GM13976 (cell line): ENCODE measurements at places on chromosomes 2 and 18.

- no peak for DNase-seq
Measured at GRCh38 chr18:37598966-37599896, 33.6 kb upstream of the CELF4 start.

DNA sequence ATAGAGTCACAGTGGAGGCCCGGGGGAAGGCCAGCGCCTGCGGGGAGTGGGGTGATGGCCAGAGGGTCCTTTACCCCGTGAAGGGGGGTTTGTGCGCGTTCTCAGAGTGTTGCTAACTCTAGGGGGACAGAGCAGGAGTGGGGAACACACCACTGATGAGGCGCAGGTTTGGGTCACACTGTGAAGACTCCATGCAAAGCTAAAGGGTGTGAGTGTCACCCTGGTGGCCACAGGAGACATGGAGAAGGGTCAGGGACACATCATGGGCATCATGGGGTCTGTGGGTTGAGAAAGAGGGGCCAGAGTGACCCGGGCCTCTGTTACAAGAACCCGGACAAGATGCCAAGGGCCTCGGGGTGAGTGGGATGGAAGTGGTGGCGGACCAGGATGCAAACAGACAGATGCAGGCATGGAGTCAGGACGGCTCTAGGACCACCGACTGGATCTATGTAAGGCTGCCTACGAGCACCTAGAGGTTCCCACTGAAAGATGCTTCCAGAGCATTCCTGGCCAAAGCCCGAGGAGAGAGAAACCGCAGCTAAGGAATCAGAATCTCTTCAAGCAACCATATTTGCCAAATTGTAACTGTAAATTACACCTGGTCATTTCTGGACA, 84.3 kb downstream of the PXDN start:
- DNase-seq = no peak

DNA sequence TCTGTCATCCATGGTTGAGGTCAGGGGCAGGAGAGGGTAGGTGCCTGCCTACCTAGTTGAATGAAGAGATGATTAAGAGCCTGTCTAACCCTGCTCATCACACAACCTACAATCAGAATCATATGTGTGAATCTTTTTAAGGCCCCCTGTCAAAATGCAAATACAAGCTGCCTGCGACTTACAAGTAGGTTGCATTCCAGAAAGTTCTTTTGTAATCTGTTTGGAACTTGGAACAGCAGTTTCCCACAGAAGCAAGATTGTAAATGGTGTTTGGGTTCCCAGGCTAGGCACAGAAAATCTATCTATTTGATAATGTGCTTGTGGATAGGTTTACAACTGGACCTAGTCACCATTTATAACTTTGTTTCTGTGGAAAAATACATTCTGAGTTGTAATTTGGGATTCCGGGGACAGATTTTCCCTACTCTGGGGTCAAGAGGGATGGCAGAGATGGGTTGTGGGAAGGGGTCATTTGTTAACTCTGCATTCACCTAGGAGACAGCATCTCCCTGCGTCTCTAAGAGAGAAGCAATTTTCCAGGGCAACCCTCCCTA, 4.4 kb downstream of the LIPG start:
- DNase-seq = no peak

DNA sequence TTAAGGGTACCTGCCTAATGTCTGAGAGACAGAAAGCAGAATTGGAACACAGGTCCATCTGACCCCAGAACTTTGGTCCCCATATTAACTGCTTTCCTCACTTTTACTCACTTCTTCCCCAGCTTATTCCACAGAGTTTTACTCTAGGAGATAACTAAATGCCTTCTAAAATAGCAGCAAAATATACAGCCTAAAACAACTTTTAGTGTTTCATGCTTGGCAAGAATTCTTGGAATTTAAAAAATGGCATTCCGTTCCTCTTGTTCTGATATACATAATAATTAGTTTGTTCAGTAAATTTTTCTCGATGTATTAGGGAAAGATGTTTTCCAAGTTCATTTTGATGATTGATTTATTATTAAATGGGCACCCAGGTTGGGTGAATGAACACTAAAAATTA, 151.9 kb downstream of the FHOD3 start:
- no peak for DNase-seq

DNA sequence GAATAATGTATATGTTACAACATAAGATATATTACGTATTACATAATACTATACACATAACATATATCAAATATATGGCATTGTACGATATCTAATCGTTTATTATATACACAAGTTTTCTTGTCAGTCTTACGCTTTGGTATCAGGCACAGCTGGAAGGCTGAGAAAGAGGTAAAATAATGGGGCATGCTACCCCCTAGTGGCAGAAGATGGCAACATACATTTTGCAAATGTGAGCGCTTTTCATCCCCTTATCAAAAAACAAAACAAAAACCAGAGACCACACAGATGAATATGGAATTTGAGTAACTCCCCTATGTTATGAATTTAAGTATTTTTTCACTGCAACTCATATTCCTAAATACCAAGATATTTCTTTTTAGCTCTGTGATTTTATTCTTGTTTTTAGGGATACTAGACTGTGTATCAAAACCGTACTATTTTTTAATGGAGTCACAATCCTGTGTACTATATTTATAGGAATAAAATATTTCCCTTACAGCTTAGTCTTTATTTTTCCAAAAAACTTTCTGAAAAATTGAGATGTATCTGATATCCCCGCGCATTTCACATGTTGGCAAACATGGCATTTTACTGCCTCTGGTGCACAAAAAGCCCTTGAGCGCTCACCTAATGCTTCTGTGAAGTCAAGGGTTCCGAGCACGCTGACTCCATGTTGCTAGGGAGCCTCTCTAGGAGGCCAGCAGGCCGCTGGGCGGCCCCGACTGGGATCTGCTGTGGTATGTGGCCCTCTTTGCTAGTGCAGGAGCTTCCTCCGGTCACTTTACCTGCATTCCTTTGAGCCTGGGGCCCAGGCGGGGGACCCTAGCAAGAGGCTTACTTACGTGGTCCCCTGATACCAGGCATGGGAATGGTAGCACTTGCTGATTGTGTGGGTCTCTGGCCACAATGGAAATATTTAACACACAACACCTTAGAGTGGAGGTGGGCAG, 62.5 kb downstream of the SLC4A3 start:
- DNase-seq = peak; percentile 73

GRCh38 chr2:197128897-197129296, 181.7 kb downstream of the ANKRD44 start:
- no peak for DNase-seq

DNA sequence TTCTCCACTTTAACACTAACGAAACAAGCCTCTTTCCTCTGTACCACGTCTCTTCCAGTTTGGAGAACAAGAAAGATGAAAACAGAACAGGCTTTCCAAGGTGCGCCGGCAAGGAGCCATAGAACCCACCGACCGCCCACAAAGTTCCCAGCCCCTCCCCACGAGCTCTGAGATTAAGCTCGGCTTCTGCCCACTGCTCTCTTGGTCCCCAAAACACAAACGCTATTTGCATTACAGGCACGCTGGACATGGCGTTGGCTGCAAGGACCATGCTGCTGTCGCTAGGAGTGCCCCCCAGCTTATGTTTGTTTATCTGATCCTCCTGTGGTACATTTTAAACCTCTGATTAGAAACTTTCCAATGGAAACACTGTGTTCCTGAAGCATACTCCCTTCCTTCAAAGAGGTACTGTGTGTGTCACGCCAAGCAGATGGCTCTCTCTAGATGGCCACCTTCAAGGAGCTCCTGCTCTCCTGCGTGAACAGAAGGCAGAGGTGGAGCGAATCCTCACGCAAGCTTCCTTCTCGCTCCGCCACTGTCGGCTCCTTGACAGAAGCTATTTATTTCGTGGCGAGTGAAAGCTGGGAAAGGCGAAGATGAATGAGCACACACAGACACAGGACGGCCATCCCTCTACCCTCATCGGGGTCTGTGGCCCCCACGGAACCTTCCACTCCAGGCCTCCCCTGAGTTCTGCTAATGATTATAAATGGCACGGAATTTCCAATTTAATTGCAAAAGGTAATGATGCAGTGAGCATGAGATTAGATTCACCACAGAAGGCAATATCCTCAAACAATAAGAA, 166.2 kb downstream of the EIPR1 start:
- DNase-seq = no peak

DNA sequence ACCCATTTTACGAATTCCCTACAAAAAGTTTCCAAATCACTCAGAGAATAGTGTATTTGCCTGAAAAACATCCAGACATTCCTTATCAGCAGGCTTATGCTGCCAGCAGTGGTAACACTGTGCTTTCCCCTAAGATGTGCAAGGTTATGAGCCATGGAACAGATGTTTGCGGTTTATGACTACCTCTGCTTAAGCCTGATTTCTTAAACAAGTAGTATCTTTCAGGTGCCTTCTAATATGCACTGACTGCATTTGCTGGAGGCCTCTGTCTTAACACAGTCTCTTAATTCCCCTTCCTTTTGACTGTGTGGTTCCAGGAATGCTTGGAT, 54.8 kb downstream of the CDC42EP3 start:
- DNase-seq = no peak

GRCh38 chr2:94622113-94622618, 249.1 kb upstream of the TEKT4 start:
- no peak for DNase-seq

DNA sequence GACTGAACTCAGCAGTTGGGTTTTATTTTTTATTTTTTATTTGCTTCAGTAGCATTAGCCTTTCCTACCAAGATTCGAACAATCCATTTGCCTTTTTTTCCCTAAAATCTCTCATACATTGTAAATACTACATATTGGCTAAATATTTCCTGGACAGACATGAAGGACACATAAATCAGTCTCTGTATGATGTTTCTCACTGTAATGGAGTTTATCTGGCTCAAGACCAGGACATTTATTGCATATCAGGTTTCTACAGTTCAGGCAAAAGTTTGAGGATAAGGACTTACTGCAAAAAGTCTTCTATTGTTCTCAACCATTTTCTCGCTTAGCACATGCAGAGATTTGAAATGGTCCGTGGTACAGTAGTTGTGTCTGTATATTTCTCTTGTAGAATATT, 3.3 kb downstream of the CLUL1 start:
- no peak for DNase-seq

DNA sequence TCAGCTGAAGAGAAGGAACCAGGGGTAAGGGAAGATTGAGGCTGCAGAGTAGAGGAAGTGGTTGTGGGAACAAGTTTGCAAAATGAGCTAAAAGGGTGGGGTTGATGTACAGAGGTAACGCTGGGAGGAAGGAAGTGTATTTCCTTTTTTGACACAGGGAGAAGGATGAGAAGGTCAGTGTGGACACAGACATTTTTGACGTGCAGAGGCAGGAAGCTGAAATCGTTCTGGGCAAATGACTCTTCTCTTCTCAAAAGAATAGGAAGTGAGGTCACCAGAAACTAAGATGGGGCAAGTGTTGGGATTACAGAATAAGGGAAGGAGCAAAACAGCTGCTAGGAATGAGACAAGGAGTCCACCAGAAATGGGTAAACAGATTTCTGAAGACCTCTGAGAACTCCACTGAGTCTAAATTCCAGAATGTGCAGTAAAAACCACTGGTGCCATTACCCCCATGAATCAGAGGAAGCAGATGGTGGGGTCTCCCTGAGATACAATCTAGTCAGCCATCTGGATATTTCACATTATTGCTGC, 20.0 kb upstream of the RNF149 start:
- no peak for DNase-seq

DNA sequence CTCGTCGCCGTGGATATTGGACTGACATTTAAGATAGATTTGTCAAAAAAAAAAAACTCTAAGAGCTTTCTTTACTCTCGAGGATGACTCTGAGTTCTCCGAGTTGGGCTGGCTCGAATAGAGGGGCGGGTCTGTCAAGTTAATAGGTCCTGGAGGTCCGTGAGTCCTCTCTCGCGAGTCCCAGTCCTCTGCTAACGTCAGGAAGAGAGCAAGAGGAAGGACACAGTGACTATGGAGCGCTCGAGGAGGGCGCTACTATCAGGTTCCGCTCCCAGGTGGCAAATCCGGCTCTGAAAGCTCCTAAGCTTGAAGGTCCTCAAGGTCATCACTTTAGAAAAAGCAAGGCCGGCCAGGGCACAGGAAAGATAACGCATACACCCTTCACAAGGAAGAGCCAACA, 404 bp upstream of the AKAIN1 start:
- DNase-seq = no peak

- DNase-seq = no peak
Measured at GRCh38 chr2:24111407-24111901, 11.7 kb downstream of the PFN4 start.

GRCh38 chr18:6590326-6590725, 139.2 kb upstream of the ARHGAP28 start:
- DNase-seq = no peak

GRCh38 chr2:207801259-207801658, 31.6 kb upstream of the FZD5 start:
- DNase-seq = no peak

DNA sequence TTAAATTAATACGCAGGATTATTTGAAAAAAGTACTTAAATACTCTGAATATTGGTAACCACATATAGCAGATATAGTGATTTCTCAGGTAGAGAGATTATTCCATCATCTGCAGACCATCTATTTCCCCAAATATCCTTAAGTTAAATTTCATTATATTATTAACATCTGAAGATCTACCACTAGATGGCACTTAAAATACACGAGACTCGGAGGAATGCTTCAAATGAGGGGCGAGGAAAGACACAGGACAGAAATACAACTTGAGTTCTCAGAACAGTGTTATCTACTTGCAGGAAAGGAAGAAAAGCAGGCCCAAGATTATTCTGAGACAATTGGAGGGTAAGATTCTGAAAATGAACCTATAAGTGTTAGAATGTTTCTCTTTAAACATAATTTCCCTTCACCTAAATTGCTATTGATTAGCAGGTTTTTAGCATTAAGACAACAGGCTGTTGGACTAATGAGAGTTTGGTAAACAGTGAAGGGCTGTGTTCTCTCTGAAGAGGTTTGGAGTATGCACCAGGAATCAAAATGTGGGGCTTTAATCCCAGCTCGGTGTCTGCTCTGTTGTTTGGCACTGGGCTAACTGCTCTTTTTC, 76.9 kb upstream of the GCFC2 start:
- DNase-seq = no peak

- no peak for DNase-seq
Measured at GRCh38 chr18:70301667-70302066, 12.8 kb downstream of the SOCS6 start.
